Stimulated activated CD4-positive, alpha-beta T cell treated with anti-CD3 and anti-CD28 coated beads, Interleukin-15, amount 100 ng/mL, for 1 hour (primary cell): ENCODE measurements at places on chromosomes 3 and 15.
A peak's percentile ranks its signal among the peaks of the same experiment; 100 is the strongest.

- DNase-seq, result no peak
Observed at GRCh38 chr3:56467801-56468183, 475 bp downstream of the ERC2 start.

DNA sequence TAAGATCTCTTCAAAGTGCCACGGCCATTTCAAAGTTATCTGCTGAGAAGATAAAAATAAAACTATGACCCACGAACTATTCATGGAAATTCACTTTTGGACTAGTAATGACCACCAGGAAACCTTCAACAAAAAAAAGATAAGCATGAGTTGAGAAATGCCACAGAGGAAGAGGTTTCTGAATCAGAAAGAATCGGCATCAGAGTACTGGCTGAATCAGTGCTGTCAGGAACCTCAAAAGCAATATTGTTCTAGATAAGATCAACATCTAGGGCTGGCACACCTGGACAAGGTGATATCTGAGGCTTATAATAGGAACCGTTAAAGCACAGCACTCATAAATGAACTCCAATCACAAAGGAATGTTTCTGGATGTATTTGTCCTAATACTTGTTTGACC lies 72.7 kb downstream of the PEAK1 start:
- no peak for DNase-seq

- DNase-seq, result no peak
Observed at GRCh38 chr15:88627463-88627862, 6.3 kb downstream of the AEN start.

GRCh38 chr15:40850576-40851112 lies 6.8 kb downstream of the SPINT1 start:
- DNase-seq, result no peak

DNA sequence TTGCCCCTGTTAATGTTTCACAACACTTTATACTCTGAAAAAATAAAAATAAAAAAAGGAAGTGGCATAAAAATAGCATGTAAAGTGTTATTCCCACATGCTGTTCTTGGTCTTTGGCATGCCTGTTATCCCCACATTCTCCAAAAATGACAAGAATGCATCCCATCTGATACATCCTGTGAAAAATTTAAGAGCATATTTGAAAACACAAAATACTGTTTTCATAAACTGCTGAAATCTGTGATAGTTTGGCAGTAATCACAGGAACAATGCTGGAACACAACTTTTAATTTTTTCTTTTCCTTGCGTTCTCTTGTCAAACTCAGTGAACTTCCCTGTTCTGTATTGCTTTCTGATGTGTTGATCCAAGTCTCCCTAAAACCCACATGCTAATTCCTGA lies 288.8 kb downstream of the ROBO2 start:
- no peak for DNase-seq

GRCh38 chr15:35673093-35673684 lies 127.2 kb upstream of the DPH6 start:
- no peak for DNase-seq

- peak; percentile 56 for DNase-seq
Observed at GRCh38 chr3:102229062-102229655, 205.7 kb upstream of the ZPLD1 start.

GRCh38 chr3:117610156-117610555 lies 900.6 kb downstream of the TUSC7 start:
- no peak for DNase-seq

DNA sequence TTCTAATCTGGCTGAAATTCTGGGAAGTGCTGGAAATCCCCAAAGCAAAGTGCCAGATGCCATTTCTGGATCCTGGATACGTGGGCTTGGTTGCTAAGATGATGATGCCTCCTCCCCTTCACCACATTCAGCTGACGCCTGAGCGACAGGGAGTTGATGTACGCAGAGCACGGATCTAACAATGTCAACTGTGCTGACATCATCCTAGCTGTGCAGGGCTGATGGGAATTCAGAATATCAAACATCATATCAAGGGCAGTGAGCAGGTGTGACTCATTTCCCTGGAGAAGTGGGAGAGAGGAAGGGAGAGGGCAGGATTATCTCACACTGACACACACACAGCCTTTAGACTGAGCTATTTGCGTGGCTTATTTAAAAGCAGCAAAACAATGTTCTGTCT lies 92.6 kb upstream of the ZBTB20 start:
- DNase-seq, result no peak

DNA sequence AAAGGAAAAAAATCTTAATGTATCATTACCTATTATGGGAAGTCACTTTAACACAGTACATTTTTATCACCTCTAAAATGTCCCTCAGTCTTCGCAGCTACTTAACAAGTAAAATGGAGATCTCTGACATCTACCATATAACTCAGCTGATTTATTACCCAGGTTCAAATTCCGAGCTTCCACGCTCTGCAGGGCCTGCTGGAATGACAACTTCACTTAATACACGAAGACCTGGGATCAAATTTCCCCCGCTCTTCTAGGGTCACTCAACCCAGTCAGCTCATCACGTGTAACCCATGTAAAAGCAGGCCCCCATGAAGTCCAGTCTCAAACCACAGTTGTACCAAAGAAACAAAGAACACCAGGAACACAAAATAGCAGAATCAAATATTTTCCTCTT lies 44.2 kb upstream of the ACP3 start:
- no peak for DNase-seq

- DNase-seq, result no peak
Observed at GRCh38 chr3:13480340-13481318, 523 bp downstream of the HDAC11 start.

GRCh38 chr3:24640330-24640877 lies 145.8 kb upstream of the THRB start:
- no peak for DNase-seq

DNA sequence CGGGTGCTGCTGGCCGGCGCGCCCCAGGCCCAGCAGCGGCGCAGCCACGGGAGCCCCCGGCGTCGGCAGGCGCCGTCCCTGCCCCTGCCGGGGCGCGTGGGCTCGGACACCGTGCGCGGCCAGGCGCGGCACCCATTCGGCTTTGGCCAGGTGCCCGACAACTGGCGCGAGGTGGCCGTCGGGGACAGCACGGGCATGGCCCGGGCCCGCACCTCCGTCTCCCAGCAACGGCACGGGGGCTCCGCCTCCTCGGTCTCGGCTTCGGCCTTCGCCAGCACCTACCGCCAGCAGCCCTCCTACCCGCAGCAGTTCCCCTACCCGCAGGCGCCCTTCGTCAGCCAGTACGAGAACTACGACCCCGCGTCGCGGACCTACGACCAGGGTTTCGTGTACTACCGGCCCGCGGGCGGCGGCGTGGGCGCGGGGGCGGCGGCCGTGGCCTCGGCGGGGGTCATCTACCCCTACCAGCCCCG lies 777 bp downstream of the LOXL1 start:
- peak; percentile 18 for DNase-seq

GRCh38 chr15:63609448-63609847 lies 12.3 kb downstream of the FBXL22 start:
- no peak for DNase-seq

GRCh38 chr3:48185129-48185528 lies 3.1 kb downstream of the CDC25A start:
- DNase-seq, result no peak

DNA sequence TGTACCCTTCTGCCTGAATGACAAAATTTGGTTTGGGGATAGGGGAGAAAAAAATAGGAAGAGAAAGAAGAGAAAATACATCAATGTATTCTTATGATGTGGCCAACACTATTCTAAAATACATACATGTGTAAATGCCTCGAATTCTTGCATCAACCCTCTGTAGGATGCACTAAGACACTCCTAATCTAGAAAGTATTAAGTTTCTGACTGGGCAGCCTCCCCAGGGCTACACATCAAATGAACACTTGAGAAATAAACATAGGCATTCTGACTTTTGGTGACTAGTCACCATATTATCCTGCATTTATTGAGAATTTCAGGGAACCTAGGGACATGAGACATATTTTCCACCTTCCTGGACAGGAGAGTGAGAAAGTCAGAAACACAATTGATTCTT lies 109.2 kb downstream of the CPNE4 start:
- DNase-seq, result no peak

DNA sequence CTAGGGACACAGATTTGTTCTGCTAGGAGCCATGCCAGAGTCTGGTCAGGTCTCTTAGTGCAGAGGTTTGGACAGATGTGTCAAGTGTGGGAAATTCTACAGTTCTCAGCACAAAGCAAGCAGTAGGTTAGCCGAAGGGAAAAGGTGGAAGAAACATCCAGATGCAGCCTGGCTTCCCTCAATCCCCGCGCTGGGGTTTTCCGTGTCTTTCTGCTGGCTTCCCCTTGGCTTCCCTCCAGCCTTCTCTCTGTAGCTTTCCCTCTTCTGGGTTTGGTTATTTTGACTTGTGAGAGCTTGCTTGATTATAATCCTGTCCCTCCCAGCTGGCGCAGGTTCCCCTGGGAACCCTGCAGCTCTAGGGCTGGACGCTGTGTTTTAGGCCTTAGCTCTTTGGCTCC lies 4.1 kb downstream of the TF start:
- DNase-seq, result no peak

DNA sequence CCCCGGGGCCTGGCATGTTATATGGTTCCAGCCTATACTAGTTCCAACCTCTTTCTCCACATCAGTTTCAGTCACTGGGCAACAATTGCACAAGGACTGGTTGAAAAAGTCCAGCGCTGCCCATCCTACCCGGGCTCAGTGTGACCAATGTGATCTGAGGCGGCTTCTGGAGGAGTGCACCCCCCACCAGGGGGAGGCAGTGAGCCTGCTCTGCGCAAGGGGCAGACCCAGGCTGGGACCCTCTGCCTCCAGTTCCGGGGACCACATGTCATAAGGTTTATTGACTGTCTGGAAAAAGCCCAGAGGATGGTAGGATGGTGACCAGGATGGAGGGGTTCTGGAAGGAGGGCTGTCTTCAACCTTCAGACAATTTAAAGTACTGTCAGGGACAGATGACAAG lies 25.6 kb upstream of the NR2E3 start:
- no peak for DNase-seq

GRCh38 chr3:71582612-71583565 lies 639 bp downstream of the FOXP1 start:
- DNase-seq, result peak; percentile 20

- no peak for DNase-seq
Observed at GRCh38 chr3:5331567-5332269, 144.2 kb downstream of the EDEM1 start.

- DNase-seq, result no peak
Observed at GRCh38 chr15:39132954-39133600, 447.8 kb upstream of the THBS1 start.

DNA sequence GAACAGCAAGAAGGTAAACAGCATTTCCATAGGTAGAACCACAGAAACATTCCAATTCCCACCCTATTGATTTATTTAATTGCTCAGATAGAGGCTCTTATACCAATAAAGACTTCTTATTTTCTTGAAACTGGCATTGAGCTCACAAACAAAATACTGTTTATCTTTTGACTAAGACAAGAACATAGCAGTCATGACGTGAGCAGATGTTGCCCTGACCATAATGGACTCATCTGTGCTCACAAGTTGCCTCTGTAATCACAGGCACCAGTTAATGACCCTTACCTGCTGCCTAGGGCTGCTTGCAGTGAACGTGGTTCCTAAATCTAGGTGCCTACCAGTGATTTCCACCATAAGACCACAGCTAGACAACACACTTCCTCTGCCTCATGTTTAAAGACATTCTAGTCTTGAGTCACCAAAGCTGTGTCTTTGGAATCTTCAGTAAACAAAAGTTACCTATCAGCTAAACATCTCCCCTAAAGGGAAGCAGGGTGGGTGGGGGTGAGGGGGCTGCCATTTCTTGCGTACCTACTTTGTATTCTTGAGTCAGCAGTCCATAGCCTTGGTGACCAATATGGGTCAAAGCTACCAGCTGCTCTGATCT lies 2.1 kb downstream of the FYCO1 start:
- no peak for DNase-seq

- DNase-seq, result no peak
Observed at GRCh38 chr15:83206526-83207008, 1.1 kb downstream of the HDGFL3 start.

GRCh38 chr3:61053781-61054496 lies 197.3 kb downstream of the FHIT start:
- DNase-seq, result no peak

DNA sequence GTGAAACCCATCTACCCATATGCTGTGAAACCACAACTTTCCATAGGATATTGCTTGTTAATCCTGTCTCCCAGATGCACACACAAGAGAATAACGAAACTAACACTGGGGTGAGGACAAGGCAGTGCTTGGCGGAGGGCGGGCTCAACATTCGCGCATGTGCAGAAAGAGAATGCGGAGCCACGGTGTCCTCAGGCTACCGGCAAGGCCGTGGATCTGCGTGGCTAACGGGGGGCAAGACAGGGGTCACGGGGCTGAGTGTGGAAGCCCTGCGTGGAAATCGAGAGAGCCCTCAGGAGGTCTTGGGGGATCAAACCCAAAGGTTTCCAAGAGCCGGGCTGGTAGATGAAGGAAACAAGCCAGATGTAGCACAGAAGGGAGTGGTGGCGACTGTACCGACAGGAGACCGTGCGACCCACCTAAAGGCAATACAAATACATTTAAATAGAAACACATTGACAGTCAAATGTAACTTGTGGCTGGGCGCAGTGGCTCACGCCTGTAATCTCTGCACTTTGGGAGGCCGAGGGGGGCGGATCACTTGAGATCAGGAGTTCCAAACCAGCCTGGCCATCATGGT lies 48.5 kb upstream of the TRA2B start:
- DNase-seq, result no peak

- no peak for DNase-seq
Observed at GRCh38 chr3:11545186-11545851, 98.4 kb downstream of the VGLL4 start.

GRCh38 chr3:17195856-17196604 lies 311.3 kb downstream of the PLCL2 start:
- DNase-seq, result no peak

GRCh38 chr3:157836022-157836421 lies 270.2 kb downstream of the SHOX2 start:
- no peak for DNase-seq

GRCh38 chr3:23117856-23118255 lies 85.3 kb upstream of the UBE2E2 start:
- no peak for DNase-seq

- no peak for DNase-seq
Observed at GRCh38 chr15:61034678-61035291, 194.3 kb downstream of the RORA start.

DNA sequence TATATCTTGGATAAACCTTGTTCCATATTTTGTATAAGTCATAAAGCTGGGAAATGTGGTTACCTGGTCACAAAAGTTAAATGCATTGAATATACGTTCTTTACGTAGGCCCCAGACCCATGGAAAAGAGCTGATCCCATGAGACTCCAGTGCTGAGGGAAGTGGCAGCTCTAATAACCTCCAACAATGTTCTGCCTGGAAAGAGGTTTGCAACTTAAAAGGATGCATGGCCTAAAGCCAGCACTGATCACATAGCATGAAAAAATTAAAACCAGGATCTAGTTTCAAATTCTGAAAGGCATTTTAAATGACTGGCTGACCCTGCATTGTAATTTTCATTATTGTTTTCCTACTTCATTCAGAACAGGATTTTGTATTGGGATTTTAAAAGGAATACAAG lies 27.9 kb upstream of the STRIT1 start:
- DNase-seq, result no peak

- DNase-seq, result no peak
Observed at GRCh38 chr3:183400352-183400751, 28.1 kb downstream of the MCF2L2 start.
